ENCODE measurements at places on chromosomes 12 and 14.

DNA sequence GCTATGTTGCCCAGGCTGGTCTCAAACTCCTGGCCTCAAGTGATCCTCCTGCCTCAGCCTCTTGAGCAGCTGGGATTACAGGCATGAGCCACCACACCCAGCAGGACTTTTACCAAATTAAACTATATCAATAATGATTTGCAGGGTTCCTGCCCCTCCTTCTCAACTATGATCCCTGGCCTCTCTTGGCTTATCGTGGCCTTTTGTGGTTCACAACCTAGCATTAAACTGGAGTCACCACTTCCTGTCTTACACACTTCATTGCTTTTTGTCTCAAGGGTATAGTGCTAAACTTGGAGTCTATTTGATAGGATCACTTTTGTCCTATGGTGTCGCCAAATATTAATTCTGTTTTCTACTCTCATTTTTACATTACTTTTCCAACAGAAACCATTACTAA lies 64.5 kb downstream of the SEC23A start:
- no peak for DNase-seq

DNA sequence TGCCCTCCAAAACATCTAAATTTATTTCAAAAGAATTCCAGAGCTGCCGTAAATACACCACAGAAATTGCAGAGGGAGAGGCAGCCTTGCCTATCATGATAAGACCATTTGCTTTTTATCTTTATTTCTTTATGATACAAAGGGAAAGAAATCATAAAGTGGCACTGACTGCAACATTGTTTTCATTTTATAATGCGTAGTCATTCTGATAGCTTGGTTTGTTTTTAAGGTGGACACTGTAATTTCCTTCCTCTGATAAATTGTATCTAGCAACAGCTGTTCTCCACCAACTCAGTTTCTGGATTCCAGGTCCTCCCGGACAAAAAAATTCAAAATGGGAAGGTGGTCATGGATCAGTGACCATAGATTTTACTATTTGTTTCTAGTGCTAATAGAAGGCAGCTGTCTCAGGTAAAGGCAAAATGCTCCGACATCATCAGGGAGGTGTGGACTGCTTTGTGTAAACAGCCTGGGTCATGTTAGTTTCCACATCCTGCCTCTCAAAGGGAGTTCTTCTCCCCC lies 623 bp upstream of the TSPAN8 start:
- DNase-seq = no peak

- DNase-seq = peak; percentile 84
Measured at GRCh38 chr12:110937104-110937641, 16.8 kb upstream of the MYL2 start.

- DNase-seq = no peak
Measured at GRCh38 chr14:60095781-60096450, 4.2 kb downstream of the PCNX4 start.

- no peak for DNase-seq
Measured at GRCh38 chr12:91140026-91140931, 29.0 kb upstream of the LUM start.

Data from activated CD8-positive, alpha-beta memory T cell treated with anti-CD3 and anti-CD28 coated beads for 24 hours (primary cell).